ENCODE measurements at places on chromosomes 5 and 9. TPM values are rescaled to one million over a fixed set of nuclear protein-coding genes. Genes with fewer than 3 reads are reported as not detected.

PCA3 gene
- total RNA-seq: not detected

DNA sequence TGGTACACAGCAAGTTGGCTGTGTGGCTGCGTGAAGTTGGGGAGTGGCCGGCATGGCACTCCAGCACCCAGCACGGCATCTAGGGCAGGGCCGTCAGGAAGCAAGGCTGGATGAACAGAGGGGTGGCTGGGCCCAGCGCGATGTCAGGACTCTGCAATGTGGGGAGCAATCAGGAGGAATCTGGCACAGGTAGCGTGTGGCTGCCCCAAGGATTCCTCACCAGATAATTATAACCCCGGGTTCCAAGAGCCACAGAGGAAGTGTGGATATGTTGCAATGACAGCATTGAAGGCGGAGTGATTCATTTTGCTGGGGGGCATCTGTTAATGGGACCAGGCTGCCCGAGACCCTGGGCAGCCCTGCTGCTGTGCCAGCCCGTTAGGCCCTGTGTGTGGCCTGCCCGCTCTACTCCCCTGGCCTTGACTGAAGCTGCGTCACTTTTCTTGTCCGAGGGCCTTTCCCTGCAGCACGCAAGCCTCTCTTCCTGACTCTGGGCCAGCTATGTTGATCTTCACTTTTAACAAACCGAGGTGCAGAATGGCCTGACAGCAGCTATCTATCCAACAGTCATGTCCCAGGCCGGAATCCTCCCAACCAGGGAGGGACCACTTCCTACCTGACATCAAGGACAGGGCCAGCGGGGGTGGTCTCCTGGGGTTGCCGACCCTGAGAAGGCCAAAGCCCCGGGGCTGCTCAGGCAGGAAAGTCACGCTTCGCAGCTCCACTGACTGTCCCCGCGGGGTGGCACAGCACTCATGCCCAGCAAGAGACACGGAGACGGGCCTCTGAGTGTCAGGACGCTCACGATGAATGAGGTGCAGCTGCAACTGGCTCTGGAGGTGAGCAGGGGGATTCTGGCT lies 118.0 kb upstream of the PHYKPL start:
- no peaks in the 10 kb centered on the region for H3K36me3 ChIP-seq
- H3K4me1 ChIP-seq: no peaks in the 10 kb centered on the region
- no peak for DNase-seq
- no peak overlapping the region for H3K27ac ChIP-seq

PCDHA13 gene
- not detected for total RNA-seq

DNA sequence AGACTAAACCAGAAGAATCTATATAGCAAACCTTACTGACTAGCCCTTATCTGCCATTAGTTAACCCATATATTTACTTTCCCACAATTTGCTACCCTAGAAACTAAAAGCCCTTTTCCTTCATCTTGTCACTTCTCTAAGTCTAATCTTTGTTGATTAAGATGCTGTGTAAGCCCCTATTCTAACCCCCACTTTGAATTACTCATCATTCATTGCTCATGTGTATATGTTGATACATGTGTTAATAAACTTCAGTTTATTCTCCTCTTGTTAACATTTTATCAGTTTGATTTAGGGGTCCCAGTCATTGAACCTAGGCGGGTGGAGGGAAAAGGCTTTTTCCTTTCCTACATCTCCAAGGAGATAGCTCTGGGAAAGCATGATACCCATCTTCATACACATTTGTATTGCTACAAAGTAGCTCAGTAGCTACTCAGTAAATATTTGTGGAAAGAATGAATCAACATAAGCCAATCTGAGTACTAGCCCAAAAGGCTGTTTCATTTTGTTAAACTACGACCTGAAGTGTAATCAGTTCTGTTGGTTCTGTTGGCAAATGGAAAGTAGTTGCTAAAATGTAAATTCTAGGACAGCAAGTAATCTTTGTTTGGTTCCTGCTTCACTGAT lies 35.1 kb upstream of the NDFIP1 start:
- no peak overlapping the region for H3K27ac ChIP-seq
- peaks cover 38% of the 10 kb centered on the region for H3K4me1 ChIP-seq
- no peaks in the 10 kb centered on the region for H3K36me3 ChIP-seq
- H3K27me3 ChIP-seq: no peaks in the 10 kb centered on the region

- no peaks in the 10 kb centered on the region for H3K36me3 ChIP-seq
- no peak overlapping the region for H3K4me3 ChIP-seq
- no peak overlapping the region for H3K27ac ChIP-seq
- DNase-seq: no peak
- H3K4me1 ChIP-seq: no peaks in the 10 kb centered on the region
Observed at GRCh38 chr5:154168395-154168794, 22.1 kb upstream of the GALNT10 start.

DNA sequence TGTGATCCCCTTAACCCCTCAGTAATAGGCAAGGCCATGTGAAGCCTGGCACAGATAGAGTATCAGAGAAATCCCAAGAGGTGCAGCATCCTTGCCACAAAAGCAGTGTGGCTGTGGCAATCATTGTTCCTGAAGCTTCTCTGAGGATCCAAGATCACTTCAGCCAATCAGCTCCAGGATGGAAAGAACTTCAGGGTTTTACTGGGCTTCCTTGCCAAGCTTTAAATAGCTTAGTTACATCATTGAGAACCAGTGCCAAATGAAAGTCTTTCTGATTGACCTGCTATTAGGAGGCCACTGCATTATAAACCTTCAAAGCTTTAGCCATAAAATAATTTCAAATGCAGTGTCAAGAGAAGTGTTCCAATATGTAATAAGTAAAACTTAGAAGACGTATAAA lies 430.6 kb downstream of the PIK3R1 start:
- DNase-seq: no peak
- H3K4me1 ChIP-seq: no peaks in the 10 kb centered on the region
- H3K4me3 ChIP-seq: no peak overlapping the region
- H3K36me3 ChIP-seq: no peaks in the 10 kb centered on the region
- H3K27me3 ChIP-seq: no peaks in the 10 kb centered on the region

DNA sequence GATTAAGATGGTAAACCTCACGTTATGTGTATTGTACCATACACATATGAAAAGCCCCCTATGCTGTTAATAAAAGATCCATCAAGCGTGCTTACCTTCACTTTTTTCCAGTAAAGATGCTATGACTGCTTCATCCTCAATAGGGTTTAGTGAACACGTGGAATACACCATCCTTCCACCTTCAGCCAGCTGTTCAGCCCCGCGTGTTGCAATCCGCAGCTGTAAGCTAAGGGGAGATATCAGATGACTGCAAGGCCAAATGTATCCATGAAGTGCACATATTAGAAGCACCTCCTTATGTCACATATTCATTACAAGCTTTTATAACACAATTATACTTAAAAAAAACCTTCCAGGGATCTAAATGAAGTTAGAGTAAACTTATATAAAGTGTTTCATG lies 16.2 kb downstream of the NSUN2 start:
- DNase-seq: no peak
- H3K4me1 ChIP-seq: peaks cover 25% of the 10 kb centered on the region
- H3K27ac ChIP-seq: no peak overlapping the region
- no peak overlapping the region for H3K4me3 ChIP-seq
- H3K36me3 ChIP-seq: peaks cover 43% of the 10 kb centered on the region
- H3K27me3 ChIP-seq: no peaks in the 10 kb centered on the region

LURAP1L gene
- total RNA-seq: not detected

DNA sequence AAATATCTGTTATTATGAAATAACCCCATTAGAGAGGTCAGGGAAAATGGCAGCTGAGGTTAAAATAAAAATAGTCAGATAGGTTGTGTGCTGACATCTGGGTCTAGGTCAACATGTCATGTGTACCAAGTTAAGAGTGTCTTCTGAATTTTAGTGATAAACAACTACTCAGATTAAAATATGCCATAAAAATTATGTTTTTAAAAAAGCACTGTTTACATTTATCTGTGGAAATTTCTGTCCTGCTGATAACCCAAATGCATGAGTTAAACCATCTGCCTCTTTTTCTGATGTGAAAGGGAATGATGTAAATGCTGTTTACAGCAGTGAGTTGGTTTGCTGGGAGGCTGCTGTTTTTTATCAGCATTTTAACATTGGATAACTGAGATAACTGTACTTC lies 361.2 kb upstream of the TARS1 start:
- H3K4me1 ChIP-seq: no peaks in the 10 kb centered on the region
- no peak overlapping the region for H3K4me3 ChIP-seq
- no peaks in the 10 kb centered on the region for H3K36me3 ChIP-seq
- H3K27ac ChIP-seq: no peak overlapping the region
- no peaks in the 10 kb centered on the region for H3K27me3 ChIP-seq

ANXA2R gene
- 8.5 TPM for total RNA-seq

DNA sequence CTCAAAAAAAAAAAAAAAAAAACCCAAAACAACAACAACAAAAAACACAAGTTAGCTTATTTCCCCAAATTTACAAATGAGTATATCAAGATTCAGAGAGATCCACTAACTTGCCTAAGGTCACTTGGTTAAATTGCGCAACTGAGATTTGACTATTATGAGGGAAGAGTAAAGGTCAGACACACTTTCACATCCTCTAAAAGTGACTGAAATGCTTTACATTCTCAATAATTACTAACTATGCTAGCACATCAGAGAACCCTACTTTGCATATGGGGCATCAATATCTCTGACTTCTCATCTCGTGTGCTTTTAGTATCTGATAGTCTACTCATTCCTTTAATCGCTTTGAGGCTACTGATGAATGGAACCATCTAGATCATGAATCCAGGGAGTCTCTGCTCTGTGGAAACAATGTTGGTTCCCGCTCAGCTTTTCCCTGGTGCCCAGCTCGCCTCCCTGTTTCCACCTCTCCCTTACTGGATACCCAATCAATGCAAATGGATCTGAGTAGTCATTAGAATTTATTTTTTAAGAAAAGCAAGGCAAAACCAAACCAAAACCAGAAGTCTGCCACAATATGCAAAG lies 182.1 kb upstream of the TRIM32 start:
- H3K27ac ChIP-seq: no peak overlapping the region
- no peak overlapping the region for H3K4me3 ChIP-seq
- H3K27me3 ChIP-seq: no peaks in the 10 kb centered on the region

LRRC26 gene
- total RNA-seq: not detected

DNA sequence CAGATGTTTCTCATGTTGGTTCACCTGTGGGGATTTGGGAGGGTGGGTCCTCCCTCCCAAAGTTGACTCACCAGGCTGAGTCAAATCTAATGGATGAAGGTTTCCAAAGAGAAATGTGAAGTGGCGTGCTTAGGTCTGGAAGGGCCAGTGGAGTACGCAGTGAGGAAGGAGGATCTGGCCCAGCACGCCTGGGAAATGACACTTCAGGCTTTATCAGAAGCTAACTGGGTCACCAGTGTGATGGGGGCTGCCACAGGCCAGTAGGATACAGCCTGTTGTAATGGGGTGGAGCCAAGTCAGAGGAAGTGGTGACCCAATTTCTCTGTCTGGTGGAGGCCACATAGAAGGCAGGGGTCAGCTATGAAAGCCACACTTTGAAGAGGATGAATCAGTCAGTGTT lies 18.0 kb downstream of the POLR1E start:
- no peak for DNase-seq
- no peak overlapping the region for H3K4me3 ChIP-seq
- H3K36me3 ChIP-seq: peaks cover 34% of the 10 kb centered on the region
- no peak overlapping the region for H3K27ac ChIP-seq

DNA sequence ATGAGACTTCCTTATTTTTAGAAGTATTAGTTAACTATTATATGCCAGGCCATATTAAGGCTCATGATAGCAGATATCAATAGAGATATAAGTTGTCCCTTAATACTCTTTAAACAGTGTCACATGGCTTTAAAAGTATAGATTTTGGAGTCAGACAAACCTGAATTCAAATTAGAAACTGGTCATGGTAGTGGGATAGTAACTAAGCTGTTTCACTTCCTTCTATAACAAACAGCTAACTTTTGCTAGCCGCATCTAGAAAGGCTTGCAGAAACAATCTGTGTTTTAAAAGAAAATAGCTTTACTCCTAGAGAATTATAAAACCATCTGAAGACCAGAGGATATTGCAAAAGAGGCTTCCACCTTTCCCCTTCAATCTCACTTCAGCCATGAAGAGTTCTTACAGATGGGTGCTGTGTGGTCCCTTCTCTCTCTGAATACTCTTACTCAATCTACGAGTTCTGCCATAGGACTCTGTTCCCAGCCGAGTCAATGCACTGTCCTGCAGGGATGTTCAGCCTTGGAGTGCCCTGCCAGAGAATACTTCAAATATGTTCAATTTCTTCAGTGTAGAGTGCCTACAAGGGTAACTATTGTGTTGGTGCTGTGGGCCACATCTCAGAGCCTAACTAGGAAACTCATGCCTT lies 810.2 kb downstream of the EFNA5 start:
- H3K36me3 ChIP-seq: no peaks in the 10 kb centered on the region
- peaks cover 5% of the 10 kb centered on the region for H3K4me1 ChIP-seq
- H3K4me3 ChIP-seq: no peak overlapping the region
- no peak overlapping the region for H3K27ac ChIP-seq
- H3K27me3 ChIP-seq: no peaks in the 10 kb centered on the region

FXN gene
- total RNA-seq: 35.9 TPM

NTNG2 gene
- 1.2 TPM for total RNA-seq

DNA sequence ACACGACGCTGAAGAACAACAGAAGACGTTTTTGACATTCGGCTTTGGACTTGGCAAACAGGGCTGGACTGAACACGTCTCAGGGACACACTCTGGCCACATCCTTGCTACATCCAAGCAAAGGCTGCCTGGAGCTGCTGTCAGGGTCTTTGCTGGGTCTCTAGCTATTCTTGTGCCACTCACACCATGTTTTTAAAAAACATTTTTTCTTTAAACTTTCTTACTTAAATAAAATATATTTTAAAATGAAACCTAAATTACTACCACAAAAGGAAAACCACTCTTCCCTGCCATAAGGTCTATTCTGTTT lies 128.3 kb upstream of the PHYKPL start:
- no peaks in the 10 kb centered on the region for H3K36me3 ChIP-seq
- H3K27ac ChIP-seq: no peak overlapping the region
- DNase-seq: no peak
- no peak overlapping the region for H3K4me3 ChIP-seq
- H3K4me1 ChIP-seq: no peaks in the 10 kb centered on the region
